ENCODE measurements at places on chromosomes 1 and 21. TPM values are rescaled to one million over a fixed set of nuclear protein-coding genes. Genes with fewer than 3 reads are reported as not detected.

The REN gene
- total RNA-seq = not detected

The CHIA gene
- total RNA-seq = not detected

The KCNJ9 gene
- total RNA-seq = not detected

The CCNL2 gene
- 122 TPM for total RNA-seq

The KRTAP19-2 gene
- total RNA-seq = not detected

The RNF186 gene
- not detected for total RNA-seq

The AIDA gene
- total RNA-seq = 70.4 TPM

The WLS gene
- total RNA-seq = not detected

The FAM177B gene
- total RNA-seq = not detected

The PTPN7 gene
- 166 TPM for total RNA-seq

The LCA5L gene
- not detected for total RNA-seq

The GSTM1 gene
- 0.24 TPM for total RNA-seq

The RNF115 gene
- 14.3 TPM for total RNA-seq
